ENCODE measurements at places on chromosomes 3 and 15.

DNA sequence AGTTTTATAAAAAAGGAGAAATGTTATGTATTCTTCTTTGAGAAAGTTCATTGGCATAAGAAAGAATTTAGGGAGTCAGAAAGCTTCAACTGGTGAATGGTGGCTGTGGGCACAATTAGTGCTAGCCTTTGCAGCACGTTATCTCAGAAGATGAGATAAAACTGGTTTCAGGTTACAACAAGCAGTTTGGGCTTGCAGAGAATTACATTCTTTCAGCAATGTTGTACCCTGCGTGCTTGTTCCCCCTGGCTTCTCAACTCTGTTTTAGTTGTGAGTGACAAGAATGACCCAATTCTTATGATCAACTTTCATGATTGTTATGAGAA lies 31.6 kb upstream of the ACP3 start:
- no peak for DNase-seq

GRCh38 chr3:177351757-177352158 lies 154.5 kb upstream of the TBL1XR1 start:
- DNase-seq = no peak

DNA sequence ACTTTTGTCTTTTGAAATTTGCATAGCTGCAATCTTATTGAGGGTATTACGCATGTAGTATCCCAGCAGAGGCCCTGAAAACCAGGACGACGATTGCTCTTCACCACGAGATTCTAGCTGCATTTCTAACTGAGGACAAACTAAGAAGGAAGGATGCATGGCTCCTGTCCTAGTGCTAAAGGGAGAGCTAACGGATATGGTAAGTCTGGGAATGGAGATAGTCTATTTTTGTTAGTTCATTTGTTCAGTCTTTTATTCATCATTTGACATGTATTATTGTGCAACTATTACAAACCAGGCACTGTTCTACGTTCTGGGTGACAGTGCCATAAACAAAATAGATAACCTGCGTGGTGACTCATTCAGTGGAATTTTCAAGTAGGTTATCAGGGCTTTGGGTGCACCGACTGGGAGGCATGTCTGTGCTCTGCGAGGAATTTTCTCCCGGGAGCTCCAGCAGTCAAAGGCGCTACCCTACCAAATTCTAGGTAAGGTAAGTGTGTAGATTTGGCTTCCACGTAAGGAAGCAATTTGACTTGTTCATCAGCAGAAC lies 51.9 kb upstream of the ETV5 start:
- no peak for DNase-seq

- no peak for DNase-seq
These were observed 82.7 kb upstream of the TCF12 start for GRCh38 chr15:56835718-56836171.

GRCh38 chr3:60957541-60957940 lies 293.7 kb downstream of the FHIT start:
- no peak for DNase-seq

DNA sequence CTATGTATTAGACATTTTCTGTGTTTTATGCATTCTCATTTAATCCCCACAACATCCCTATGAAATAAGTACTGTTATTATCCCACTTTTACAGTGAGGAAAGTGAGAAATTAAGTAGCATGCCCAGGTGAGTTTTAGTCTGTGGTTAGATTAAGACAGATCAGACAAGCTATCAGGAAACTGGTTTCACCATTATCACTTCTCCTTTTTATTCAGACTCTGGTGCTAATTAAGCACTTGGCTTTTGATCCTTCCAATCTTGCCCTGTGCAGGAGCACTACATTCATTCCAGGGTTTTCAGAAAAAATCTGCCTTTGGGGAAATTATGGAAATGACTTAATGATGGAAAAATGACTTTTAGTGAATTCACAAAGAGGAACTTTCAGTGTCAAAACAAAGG lies 115.2 kb downstream of the TMEM108 start:
- DNase-seq = no peak

- DNase-seq = no peak
These were observed 12.4 kb upstream of the CHRM5 start for GRCh38 chr15:33955945-33956344.

- DNase-seq = peak; percentile 40
These were observed 4.4 kb downstream of the SH3BP5 start for GRCh38 chr3:15327941-15328340.

- DNase-seq = no peak
These were observed 80.1 kb downstream of the AQR start for GRCh38 chr15:34889476-34889875.
